ENCODE measurements at places on chromosomes 11 and 22. TPM values are rescaled to one million over a fixed set of nuclear protein-coding genes. Genes with fewer than 3 reads are reported as not detected.

- peak; percentile 89 for DNase-seq
Observed at GRCh38 chr11:449889-450808, at the start of gene PTDSS2. Gene PTDSS2, plus strand, starts transcription at chr11:450279. Its CDS starts 177 bp downstream, at chr11:450456.

Gene P2RX6
- polyA plus RNA-seq = 26.5 TPM

Gene ELFN2
- polyA plus RNA-seq = 1.4 TPM

- DNase-seq = no peak
Observed at GRCh38 chr11:48081151-48082010, 101.0 kb downstream of the PTPRJ start.

Gene CALCA
- polyA plus RNA-seq = not detected

DNA sequence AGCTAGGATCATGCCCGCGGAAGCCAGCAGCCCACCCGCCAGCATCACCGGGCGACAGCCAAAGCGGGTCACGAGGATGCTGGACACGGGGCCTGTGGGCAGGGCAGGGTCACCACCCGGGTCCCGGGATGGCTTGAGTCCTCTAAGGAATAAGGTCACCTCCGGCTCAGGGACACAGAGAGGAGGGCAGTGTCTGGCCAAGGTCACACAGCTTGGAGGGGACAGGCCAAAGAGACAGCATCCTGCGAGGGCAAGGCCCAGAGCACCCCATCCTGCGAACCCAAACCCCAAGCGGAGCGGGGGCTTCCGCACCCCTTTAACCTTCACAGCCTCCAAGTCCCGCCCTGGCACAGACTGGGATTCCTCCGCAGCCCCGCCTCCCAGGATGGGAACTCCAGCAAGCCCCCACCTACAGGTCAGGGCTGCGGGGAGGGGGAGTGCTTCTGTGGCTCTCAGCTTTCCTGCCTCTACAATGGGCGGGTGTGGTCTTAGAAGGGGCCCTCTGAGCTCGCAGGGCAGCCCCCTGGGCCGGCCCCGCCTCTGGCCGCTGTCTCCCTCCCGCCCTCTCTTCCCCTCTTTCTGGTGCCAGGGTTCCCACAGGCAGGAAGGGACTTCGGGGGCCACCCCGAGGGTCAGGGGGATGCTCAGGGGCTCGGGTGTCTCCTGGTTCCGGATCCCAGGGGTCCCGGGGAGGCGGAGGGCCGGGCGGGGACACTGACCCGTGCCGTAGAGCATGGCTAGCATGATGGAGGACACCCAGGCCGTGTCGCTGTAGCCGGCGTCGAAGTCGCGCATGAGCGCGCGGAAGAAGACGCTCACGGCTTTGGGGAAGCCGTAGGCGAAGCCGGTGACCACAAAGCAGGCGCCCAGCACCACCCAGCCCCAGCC is 1.8 kb downstream of the SLC16A8 start:
- no peak for DNase-seq

DNA sequence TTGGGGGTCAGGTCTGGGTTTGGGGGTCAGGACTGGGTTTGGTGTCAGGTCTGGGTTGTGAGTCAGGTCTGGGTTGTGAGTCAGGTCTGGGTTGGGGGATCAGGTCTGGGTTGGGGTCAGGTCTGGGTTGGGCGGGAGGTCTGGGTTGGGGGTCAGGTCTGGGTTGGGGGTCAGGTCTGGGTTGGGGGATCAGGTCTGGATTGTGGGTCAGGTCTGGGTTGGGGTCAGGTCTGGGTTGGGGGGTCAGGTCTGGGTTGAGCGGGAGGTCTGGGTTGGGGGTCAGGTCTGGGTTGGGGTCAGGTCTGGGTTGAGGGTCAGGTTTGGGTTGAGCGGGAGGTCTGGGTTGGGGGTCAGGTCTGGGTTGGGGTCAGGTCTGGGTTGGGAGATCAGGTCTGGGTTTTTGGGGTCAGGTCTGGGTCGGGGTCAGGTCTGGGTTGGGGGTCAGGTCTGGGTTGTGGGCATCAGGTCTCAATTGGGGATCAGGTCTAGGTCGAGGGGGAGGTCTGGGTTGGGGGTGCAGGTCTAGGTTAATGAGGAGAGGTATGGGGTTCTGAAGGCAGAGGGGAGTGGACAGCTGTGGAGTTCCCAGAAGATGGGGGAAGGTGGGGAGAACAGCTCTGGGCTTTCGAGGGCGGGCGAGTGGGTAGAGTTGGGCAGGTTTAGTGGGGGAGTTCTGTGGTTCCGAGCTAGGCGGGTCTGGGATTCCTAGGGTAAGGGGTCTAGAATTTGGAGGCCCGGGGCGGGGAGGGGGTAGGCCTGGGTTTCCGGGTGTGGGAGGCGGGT is 629 bp downstream of the TTLL8 start:
- no peak for DNase-seq

DNA sequence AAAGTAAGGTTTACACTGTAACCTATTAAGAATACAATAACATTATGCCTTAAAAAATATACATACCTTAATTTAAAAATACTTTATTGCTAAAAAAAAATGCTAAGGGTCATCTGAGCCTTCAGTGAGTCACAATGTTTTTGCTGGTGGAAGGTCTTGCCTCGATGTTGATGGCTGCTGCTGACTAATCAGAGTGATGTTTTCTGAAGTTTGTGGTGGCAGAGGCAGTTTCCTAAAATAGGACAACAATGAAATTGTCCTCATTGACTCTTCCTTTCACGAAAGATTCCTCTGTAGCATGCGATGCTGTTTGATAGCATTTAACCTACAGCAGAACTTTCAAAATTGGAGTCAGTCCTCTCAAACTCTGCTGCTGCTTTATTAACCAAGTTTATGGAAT is 97.6 kb downstream of the FAT3 start:
- no peak for DNase-seq

- DNase-seq = no peak
Observed at GRCh38 chr11:30131535-30131934, 99.3 kb upstream of the FSHB start.

Gene PRG3
- polyA plus RNA-seq = 0.85 TPM

GRCh38 chr11:100010393-100010792 is 676.7 kb upstream of the ARHGAP42 start:
- no peak for DNase-seq

GRCh38 chr11:121419836-121420235 is 32.3 kb upstream of the SORL1 start:
- no peak for DNase-seq

GRCh38 chr11:45755281-45755859 is 49.6 kb upstream of the SLC35C1 start:
- DNase-seq = no peak

Gene WNT7B
- polyA plus RNA-seq = 0.10 TPM
